ENCODE measurements at places on chromosomes 16 and 17. TPM values are rescaled to one million over a fixed set of nuclear protein-coding genes. Genes with fewer than 3 reads are reported as not detected.

GRCh38 chr16:2838928-2839327, 8.8 kb downstream of the ZG16B start:
- H3K4me1 ChIP-seq = no peaks in the 10 kb centered on the region
- no peaks in the 10 kb centered on the region for H3K36me3 ChIP-seq
- peak; percentile 86 for DNase-seq
- H3K4me3 ChIP-seq = no peak overlapping the region

- no peaks in the 10 kb centered on the region for H3K36me3 ChIP-seq
- no peak overlapping the region for H3K27ac ChIP-seq
- DNase-seq = no peak
- H3K4me1 ChIP-seq = peaks cover 10% of the 10 kb centered on the region
- H3K27me3 ChIP-seq = no peaks in the 10 kb centered on the region
Observed at GRCh38 chr17:60355663-60356594, 36.0 kb downstream of the USP32 start.

DNA sequence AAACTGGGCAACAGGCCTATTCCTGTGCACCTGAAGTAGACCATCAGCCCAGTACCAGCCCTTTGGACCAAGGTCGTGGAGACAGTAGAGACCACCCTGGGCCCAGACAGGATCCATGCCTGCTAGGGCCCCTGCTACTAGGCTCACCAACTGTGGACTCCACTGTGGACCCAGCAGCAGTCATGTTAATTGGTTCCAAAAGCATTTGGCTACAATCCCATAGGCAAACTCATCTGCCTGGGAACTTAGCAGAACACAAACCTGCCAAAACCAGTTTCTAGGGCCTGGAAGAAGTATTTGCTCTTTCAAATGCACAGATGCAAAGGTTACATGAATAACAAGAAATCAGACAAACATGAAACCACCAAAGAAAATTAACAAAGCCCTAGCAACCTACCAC, 53.1 kb downstream of the ACSM2A start:
- H3K4me1 ChIP-seq = no peaks in the 10 kb centered on the region
- no peak overlapping the region for H3K4me3 ChIP-seq
- no peaks in the 10 kb centered on the region for H3K36me3 ChIP-seq

SMIM36 gene
- total RNA-seq = not detected

DNA sequence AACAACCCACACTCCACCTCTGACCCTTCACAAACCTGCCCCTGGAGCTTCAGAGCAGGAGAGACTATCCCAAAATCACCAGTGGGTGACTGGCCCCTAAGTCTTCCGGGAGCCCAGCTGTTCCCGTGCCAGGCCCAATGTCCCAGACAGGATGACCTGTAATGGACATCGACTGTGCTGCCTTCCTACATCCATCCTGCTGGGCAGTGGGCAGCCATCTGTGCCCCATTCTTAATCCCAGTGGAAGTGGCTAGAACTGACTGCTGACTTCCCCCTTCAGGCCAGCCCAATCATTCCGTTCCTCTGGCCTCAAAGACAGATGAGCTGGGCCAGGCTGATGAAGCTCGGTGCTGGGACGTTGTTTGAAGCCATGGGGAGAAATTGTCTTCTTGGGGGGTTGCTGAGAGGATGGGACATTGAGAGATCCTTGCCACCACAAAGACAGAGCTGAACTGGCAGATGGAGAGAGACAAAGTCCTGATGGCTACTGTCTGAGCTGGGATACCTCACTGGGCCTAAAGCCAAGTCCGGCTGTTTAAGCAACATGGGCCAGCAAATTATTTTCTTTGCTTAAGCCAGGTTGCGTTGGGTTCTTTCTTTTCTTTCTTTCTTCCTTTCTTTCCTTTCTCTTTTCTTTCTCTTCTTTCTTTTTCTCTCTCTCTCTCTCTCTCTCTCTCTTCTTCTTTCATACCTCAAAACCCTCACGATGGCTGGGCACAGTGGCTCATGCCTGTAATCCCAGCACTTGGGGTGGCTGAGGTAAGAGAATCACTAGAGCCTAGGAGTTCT, 17.9 kb upstream of the ALOX15B start:
- H3K36me3 ChIP-seq = no peaks in the 10 kb centered on the region
- peaks cover 2% of the 10 kb centered on the region for H3K27me3 ChIP-seq
- H3K27ac ChIP-seq = no peak overlapping the region
- no peak overlapping the region for H3K4me3 ChIP-seq
- no peaks in the 10 kb centered on the region for H3K4me1 ChIP-seq

GRCh38 chr16:50902457-50902856, 160.6 kb downstream of the CYLD start:
- DNase-seq = no peak
- H3K4me3 ChIP-seq = no peak overlapping the region
- H3K27me3 ChIP-seq = no peaks in the 10 kb centered on the region
- H3K36me3 ChIP-seq = no peaks in the 10 kb centered on the region
- H3K4me1 ChIP-seq = no peaks in the 10 kb centered on the region

GRCh38 chr17:66952031-66952524, 12.4 kb upstream of the CACNG4 start:
- no peaks in the 10 kb centered on the region for H3K27me3 ChIP-seq
- no peak overlapping the region for H3K27ac ChIP-seq
- H3K4me1 ChIP-seq = no peaks in the 10 kb centered on the region
- no peak overlapping the region for H3K4me3 ChIP-seq

DNA sequence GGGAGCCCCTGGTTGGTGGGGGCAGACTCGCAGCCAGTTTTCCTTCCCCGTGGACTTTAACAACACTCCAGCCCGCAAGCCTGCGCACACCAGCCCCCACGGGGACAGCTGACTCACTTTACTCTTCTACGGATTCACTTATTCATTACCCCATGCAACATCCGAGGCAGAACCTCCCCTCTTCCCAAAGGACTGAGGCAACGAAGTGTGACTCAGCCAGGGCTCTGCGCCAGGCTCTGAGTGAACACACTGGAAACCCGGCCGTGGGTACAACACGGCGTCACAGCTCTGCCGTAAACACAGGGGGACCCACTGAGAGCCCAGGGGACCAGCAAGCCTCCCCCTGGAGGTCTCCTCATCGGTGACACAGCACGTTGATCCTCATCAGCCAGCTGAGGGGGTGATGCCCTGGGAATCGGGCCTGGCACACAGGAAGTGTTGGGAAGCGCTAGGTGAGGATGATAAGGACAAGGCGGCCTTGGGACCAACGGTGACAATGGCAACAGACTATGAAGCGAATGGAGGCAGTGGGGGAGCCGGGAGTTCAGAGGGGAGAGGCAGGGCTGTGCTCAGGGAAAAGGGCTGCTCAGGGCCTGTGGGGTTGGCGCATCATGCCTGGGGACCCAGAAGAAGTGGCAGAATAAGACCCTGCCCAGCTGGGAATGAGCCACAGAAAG, 14.6 kb downstream of the COTL1 start:
- peaks cover 38% of the 10 kb centered on the region for H3K4me1 ChIP-seq
- H3K36me3 ChIP-seq = no peaks in the 10 kb centered on the region
- no peaks in the 10 kb centered on the region for H3K27me3 ChIP-seq
- H3K4me3 ChIP-seq = no peak overlapping the region
- no peak overlapping the region for H3K27ac ChIP-seq

CCDC102A gene
- total RNA-seq = 51.9 TPM

DNA sequence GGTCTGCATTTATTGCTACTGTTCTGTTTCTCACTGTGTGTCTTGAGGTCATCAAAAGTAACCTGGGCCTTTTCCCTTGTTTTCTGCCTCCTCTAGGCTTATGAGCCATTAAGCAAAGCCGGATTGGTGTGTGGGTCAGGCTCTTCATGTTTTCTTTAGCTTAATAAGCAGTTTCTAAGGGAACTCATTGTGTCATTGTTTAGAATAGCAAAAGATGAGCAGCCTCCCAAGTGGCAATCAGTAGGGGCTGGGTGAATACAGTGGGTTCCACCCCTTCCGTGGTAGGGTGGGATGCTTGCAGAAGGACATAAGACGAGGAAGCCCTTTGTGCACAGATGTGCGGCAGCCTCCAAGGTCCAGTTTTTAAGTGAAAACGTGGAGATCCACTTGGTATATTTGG, 34.5 kb downstream of the ABCC1 start:
- no peaks in the 10 kb centered on the region for H3K36me3 ChIP-seq
- no peaks in the 10 kb centered on the region for H3K27me3 ChIP-seq
- H3K27ac ChIP-seq = no peak overlapping the region
- H3K4me3 ChIP-seq = no peak overlapping the region
- H3K4me1 ChIP-seq = peaks cover 3% of the 10 kb centered on the region

All from cardiac muscle cell (in vitro differentiated cells and primary cell).